ENCODE measurements at places on chromosomes 13 and 19.

GRCh38 chr13:98226496-98226895, 49.4 kb upstream of the RNF113B start:
- no peak for DNase-seq

GRCh38 chr13:92265408-92265807, 867.0 kb downstream of the GPC5 start:
- DNase-seq: no peak

DNA sequence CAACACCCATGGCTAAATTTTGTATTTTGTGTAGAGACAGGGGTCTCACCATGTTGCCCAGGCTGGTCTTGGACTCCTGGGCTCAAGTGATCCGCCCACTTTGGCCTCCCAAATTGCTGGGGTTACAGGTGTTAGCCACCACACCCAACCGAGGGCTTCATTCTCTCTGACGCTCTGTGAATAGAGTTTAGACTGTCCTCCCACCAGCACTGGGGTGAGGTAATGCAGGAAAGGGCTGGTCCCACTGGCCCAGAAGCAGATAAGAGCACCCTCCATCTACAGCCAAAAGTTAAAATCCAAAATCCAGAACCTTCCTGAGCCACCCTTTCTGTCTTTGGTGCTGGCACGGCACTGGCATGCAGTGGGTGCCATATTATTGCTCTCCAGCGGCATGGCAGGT, 31.8 kb upstream of the HOMER3 start:
- DNase-seq: no peak

DNA sequence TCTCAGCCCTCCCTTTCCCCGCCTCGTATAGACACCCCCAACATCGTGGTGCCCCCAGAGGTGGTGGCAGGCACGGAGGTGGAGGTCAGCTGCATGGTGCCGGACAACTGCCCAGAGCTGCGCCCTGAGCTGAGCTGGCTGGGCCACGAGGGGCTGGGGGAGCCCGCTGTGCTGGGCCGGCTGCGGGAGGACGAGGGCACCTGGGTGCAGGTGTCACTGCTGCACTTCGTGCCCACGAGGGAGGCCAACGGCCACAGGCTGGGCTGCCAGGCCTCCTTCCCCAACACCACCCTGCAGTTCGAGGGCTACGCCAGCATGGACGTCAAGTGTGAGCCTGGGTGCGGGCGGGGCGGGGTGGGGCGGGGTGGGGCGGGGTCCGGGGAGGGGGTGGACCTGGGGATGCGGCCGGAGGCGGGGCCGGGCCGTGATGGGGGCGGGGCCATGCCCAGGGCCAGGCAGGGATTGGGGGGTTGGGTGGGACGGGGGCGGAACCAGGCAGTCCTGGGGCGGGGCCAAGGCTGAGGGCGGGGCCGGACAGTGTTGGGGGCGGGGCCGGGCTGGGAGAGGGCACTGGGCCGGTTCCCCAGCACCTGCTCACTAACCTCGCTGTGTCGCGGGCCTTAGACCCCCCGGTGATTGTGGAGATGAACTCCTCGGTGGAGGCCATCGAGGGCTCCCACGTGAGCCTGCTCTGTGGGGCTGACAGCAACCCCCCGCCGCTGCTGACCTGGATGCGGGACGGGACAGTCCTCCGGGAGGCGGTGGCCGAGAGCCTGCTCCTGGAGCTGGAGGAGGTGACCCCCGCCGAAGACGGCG, 7.8 kb downstream of the MAG start:
- DNase-seq: no peak

DNA sequence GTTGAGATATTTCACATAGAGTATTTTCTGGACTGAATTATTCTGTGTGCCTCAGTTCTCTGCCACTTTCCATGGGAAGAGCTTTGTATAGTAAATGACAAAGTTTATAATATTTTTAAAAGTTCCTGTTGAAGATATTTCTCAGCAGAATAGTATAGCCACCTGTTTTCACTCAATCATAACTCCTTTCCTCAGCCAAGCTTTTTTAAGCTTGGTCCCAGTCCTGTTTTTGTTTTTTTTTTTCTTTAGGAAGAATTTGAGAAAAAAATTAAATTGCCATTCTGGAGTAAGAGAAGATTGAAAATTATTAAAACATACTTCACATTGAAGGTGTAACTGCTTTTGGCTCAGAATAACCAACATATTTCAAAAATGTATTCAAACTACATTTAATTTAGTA, 55.5 kb downstream of the ENOX1 start:
- DNase-seq: no peak

DNA sequence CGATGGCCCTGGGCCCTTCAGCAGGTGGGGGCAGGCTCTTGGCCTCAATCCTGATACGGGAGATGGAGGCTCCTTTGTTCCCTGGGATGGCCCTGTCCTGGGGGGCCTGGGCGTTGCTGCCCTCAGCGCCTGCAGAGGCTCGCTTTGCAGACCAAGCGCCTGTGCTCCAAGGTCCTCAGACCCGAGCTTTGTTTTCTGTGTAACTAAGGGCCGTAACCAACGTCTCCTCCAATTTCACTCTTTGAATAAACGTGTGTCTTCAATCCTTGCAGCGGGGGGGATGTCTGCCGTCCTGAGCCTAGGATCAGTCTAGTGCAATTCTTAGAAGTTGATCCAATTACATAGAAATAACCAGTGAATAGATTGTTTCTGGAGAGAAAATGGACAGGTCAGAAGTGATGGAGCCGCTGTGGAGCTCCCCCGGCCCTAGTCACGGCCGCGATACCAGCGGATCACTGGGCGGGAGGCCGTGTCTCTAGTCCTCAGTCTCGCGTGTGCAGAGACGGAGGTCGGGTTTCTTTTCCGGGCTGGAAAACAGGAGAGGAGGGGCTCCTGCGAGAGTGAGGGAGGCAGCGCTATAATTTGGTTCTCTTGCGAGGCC, 5.3 kb downstream of the PTBP1 start:
- no peak for DNase-seq

- no peak for DNase-seq
Measured at GRCh38 chr13:113900646-113901045, 36.8 kb upstream of the GAS6 start.
